ENCODE measurements at places on chromosomes 3 and 15.
A peak's percentile ranks its signal among the peaks of the same experiment; 100 is the strongest.

GRCh38 chr3:177725165-177725564 lies 527.9 kb upstream of the TBL1XR1 start:
- no peak for DNase-seq

DNA sequence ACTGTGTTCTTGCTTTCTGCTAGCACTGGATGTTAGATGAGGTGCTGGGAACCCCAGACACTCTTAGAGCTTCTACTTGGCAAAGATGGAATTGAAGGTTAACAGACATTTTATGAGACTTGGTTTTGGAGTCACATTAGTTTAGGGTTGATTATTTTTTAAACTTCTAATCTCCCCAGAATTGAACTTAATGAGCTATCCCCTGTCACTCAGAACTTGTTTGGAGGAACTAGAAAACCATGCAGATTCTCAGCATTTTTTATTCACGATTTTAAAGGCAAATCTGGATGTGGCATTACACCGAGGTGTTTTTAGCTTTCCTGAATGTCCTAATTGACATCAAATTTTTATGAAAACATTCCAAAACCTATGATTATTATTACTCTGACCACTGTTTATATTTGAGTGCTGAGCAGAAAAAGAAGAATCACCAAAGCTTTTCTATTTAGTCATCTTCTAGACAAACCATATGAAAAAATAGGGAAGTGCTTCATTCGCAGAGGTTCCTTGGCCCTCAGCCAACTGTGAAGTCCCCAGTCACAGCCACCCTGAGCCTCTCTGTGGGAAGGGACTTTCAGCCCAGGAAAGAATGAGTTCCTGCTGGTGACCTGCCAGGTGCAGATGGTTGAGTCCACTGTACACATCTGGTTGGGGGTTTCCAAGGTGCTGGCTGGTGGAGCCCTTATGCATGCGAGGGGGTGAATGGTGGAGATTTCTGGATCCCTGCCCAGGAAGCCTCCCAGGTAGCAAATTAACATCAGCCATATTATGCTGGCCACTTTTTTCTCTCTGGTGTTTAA lies 196.0 kb upstream of the TOPAZ1 start:
- DNase-seq = no peak

DNA sequence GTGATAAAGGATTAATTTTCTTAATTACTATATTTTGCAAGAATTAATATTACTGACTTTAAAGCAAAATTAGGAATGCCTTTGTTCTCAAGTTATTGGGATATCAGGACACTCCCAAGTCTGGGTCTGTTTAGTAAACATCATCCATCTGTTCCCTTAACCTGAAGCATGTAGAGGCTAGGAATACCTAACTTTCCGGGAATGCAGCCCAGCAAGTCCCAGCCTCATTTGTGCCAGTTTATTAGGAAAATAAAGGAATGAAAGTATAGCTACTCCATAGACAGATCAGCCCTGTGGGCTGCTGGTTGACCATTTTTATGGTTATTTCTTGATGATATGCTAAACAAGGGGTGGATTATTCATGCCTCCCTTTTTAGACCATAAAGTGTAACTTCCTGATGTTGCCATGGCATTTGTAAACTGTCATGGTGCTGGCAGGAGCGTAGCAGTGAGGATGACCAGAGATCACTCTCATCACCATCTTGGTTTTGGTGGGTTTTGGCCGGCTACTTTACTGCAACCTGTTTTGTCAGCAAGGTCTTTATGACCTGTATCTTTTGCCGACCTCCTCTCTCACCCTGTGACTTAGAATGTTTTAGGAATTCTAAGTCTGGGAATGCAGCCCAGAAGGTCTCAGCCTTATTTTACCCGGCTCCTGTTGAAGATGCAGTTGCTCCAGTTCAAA lies 540.2 kb downstream of the NAALADL2 start:
- no peak for DNase-seq

GRCh38 chr3:2770451-2770850 lies 339.7 kb downstream of the IL5RA start:
- DNase-seq = no peak

DNA sequence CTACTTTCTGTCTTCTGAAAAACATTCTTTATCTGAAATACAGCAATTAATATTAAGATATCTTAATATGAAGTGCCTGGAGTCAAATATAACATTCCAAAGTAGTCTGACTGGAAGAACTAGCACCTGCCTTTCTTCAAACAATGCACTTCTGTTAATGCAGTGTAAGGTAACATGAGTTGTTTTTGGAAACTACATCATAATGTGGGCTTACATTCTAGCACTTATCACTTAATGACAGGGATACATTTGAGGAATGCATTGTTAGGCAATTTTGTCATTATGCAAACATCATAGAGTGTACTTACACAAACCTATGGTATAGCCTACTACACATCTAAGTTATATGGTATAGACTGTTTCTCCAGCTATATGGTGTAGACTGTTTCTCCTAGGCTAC lies 49.2 kb downstream of the SLC15A2 start:
- no peak for DNase-seq

DNA sequence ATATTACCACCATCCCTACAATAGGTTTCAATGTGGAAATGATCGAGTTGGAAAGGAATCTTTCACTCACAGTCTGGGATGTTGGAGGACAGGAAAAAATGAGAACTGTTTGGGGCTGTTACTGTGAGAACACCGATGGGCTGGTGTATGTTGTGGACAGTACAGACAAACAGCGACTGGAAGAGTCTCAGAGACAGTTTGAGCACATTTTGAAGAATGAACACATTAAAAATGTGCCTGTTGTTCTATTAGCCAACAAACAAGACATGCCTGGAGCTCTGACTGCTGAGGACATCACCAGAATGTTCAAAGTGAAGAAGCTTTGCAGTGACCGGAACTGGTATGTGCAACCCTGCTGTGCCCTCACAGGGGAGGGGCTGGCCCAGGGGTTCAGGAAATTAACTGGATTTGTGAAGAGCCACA lies 510 bp downstream of the ARL14 start:
- DNase-seq = no peak

DNA sequence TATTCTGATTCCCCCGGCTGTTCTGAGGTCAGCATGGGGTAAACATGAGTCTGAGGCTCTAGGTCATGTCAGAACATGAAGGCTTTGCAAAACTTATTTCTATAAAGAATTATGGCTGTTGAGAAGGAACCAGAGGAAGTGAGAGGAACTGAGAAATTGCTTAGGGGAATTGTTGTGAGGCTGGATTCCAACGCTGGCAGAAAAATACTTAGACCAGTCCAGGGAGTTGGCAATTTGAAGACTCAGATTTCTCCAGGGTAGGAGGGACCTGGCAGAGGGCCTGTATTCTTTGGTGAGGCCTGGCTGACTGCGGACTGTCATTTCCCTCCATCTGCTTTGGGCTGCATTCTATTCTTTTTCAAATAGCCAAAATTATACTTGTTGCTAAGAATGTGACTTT lies 155.5 kb downstream of the PLD1 start:
- peak; percentile 59 for DNase-seq

GRCh38 chr15:34275154-34275553 lies 50.3 kb downstream of the EMC4 start:
- DNase-seq = no peak

GRCh38 chr15:101686718-101687117 lies 34.5 kb upstream of the TM2D3 start:
- DNase-seq = no peak

DNA sequence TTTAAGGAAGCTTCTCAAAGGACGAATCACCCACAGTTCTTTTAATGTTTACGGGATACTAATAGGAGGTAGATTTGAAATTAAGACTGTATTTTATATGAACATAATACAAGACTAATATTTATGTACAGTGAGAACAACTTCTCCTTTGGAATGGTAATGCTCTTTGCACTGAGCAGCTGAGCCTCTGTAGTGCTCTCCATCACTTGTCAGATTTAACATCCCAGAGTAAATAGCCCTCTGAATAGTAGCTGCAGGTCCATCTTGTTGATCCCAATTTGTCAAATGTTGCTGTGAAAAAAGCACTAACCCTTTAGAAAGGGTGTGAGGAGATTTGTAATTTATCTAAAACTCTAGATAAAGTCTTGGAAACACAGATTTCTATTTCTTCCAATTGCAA lies 351.4 kb upstream of the KCNMB2 start:
- no peak for DNase-seq

DNA sequence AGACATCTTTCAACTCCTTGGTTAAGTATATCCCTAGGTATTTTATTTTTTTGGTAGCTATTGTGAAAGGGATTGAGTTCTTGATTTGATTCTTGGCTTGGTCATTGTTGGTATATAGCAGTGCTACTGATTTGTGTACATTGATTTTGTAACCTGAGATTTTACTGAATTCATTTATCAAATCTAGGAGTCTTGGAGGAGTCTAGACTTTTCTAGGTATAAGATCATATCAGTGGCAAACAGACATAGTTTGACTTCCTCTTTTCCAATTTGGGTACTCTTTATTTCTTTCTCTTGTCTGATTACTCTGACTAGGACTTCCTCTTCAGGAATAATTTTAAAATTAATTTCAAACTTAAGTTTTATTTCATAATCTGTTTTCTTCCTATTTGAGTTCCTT lies 125.2 kb downstream of the OCA2 start:
- no peak for DNase-seq

DNA sequence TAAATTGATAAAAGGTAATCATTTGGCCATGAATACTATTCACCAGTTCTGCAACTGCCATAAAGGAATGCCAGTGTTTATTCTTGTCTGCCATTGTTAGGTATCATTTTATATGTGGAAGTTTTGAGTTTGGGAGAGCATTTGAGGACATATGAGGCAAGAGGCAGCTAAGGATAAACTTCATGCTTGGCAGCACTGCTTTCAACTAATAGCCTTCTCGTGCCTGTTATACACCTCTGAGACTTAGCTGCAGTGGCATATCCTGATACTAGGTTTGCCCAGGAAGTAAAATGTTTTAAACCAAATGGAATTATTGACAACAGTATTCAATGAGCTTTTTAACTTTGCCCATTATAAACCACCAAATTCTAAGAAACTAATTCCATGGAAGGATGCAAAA lies 126.0 kb upstream of the DPH6 start:
- no peak for DNase-seq

DNA sequence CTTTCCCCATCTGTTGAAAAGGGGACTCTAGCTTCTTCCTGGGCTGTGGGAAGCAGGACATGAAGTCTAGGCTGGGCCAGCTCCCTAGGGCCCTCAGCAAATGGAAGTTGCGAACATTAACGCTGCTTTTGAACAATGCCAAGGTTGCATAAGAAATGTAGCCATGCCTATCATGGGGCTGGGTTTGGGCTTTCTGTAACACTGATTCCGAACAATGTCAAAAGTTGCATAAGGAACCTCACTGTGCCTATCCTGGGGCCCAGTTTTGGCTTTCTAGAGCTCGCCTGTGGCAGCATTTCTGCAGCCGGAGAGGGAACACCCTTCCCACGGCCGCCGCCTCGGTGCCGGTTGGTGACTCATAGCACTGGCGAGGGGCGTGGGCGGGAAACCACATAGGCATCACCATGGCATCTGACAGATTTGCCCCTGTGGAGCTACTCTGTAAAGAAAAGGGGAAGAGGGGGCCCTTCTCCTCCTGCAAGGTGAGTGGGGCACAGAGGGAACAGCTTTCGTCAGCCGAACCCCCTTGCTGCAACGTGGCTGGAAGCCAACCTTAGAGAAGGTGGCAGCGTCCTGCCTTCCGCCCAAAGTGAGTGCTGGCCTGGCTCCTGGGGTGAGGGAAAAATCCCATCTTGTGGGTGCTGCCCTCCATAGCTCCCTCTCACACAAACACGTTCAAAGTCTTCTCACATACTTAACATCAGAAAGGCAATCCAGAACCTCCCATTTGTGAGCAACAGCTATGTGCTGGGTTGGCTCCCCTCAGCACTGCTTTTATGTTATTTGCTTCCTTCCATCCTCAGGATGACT lies 46.6 kb upstream of the ATP2B2 start:
- peak; percentile 15 for DNase-seq

- DNase-seq = peak; percentile 66
Measured at GRCh38 chr3:16512435-16513140, 911 bp downstream of the RFTN1 start.

- DNase-seq = no peak
Measured at GRCh38 chr3:18625085-18625484, 199.9 kb upstream of the SATB1 start.

DNA sequence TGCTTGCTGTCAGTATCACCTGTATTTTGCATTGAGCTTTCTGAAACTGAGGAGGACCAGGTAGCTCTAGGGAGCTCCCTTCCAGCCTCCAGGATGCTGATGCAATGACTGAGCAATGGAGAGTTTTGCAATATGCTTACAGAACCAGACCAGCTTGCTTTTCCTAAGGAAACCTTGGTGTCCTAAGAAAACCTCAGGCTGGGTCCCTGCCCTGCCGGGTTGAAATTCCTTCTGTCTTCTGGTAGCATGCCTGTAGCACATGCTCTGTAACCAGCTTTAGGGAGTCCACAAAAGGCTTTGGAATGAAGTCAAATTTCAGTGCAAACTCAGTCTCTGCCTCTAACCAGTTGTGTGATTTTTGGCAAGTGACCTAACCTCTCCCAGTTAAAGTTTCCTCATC lies 65.8 kb upstream of the GSK3B start:
- DNase-seq = peak; percentile 95

- no peak for DNase-seq
Measured at GRCh38 chr3:120650311-120650710, 31.7 kb downstream of the HGD start.

- DNase-seq = peak; percentile 15
Measured at GRCh38 chr15:58247855-58248842, 110.0 kb downstream of the AQP9 start.

- no peak for DNase-seq
Measured at GRCh38 chr15:67968564-67968963, 85.6 kb upstream of the PIAS1 start.

GRCh38 chr3:155494332-155494731 lies 200.8 kb upstream of the STRIT1 start:
- DNase-seq = no peak

- DNase-seq = peak; percentile 31
Measured at GRCh38 chr3:50486219-50486888, 17.1 kb downstream of the CACNA2D2 start.

DNA sequence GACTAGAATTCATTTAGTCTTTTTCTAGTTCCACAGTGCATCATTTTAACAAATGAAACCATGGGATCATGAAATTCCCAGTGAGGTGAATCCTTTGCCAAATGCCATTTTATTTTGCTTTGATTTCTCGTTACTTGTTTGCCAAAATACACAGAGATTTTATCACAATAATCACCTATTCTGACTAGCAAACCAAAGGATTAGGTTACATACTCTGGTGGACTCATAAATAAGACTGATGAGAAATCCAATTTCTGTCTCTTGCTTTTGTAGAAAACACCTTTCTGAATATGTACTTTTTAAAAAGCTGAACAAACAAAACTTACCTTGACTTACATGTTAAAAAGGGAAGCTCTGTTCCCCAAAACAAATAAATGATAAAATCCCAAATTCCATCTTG lies 12.2 kb downstream of the ERC2 start:
- no peak for DNase-seq

DNA sequence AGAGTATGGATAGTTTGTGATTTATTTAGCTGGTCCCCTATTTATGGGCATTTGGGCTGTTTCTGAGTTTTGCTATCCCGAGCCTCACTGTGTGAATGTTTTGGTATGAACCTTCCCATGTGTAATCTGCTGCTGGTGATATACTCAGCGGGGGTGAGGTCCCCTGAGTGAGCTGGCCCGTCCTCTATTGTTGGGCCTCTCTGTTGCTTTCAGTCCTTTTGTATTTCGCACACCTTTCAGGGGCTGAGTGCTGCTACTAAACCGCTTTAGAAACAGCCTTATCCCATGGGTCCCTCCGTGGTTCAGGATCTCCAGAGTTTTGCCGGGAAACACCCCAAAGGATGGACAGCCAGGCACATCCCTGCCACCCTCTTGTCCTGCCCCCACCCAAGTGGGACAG lies 94.5 kb downstream of the WNT7A start:
- DNase-seq = no peak
